ENCODE measurements at places on chromosomes 3 and 15.

DNA sequence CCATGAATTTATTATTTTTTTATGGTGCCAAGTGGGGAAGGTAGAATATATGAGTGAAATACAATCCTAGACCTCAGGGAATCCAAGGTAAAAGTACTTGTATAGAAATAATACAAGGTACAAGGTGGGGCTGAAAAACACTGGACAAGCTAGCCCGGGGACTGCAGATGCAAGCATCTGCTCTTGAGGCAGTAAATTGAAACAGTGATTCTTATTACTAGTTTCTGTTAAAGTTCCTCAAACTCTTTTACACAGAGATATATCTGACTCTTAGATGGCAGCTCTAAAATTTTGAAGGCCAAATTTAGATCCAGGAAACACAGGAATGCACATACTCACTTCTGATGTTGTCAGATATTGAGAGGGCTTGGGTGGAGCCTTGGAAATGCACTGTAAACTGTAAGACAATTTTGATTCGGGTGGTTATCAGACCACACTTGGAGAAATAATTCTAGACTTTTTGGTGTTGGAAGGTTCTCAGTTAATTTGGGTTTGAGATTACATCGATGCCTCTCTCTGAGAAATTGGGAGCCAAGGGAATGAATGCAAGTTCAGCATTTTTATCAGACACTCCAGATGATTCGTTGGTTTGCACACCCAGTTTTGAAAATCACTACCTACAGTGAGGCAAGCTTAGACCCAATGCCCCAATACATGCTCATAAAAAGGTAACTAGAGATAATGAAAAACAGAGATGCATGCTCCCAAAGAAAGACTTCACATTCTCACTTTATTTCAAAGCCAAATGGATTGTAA is 7.3 kb downstream of the TP63 start:
- DNase-seq: no peak

- DNase-seq: no peak
Measured at GRCh38 chr3:8444883-8445282, 56.7 kb upstream of the LMCD1 start.

- no peak for DNase-seq
Measured at GRCh38 chr3:64053117-64053516, 29.8 kb upstream of the PSMD6 start.

DNA sequence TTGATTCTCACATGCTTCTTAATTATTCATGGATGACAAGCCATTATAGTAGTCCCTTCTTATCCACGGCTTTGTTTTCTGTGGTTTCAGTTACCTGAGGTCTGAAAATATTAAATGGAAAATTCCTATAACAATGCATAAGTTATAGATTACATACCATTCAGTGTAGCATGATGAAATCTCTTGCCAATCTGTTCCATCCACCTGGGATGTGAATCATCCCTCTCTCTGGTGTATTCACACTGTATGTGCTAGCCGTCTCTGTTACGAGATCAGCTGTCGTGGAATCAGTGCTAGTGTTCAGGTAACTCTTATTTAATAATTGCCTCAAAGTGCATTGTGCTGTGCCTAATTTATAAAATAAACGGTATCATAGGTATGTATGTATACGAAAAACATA is 5.2 kb downstream of the WDR5B start:
- DNase-seq: no peak

DNA sequence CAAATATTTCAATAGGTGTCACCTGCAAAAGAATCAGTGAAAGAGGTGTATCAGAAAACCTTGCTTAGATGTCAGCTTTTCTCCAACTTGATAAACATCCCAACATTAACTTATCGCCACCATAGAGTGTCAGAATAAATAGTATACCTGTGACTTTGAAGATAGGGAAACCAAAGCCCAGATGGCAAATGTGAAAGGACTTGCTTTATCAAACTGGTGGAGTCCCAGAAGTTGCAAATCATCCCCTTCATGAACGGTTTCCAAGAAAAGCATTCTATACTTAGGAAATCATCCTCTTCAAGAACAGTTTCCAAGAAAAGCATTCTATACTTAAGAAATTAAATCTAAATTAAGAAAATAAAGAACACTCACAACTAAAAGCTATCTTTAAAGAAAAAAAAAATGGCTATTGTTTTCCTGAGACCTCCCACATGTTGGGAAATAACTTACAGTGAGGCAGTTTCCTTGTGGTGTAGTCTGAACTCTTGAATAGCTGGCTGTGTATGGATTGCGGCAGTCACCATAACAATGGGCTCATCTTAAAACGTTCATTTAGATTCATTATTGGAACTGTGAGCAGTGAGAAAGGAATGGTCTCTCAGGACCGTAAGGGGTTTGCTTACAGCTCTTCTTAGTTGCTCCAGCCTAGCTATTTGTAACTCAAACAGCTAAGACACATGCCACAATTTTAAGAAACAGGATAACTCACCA is 56.5 kb downstream of the GHSR start:
- DNase-seq: no peak

DNA sequence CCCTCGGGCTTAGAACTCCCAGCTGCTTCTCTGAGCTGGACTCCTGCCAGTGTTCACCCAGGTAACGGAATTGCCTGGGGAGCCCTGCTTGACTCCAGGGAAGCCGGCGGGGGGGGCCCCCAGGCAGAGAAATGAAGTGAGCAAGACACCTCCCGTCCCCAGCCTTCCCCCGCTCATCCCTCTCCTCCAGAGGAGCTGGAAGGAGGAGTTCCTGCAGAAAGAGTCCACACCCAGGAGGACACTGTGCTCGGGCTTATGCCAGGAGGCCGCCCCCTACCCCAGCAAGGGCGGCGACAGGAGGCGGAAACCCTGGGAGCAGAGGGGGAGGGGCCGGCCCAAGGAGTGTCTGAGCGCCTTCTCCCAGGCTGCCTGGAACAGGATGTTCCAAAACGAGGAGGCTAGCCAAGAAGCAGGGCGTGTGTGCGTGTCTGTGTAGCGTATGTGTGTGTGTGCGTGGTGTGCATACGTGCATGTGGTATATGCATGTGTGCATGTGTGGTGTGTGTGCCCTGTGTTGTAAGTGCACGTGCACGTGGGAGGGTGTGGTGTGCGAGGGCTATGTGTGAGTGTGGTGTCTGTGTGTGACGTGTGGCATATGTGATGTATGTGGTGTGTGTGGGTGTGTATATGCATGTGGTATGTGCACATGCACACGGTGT is 511.3 kb downstream of the SHQ1 start:
- DNase-seq: no peak

GRCh38 chr3:99472385-99472784 is 166.0 kb upstream of the COL8A1 start:
- no peak for DNase-seq

DNA sequence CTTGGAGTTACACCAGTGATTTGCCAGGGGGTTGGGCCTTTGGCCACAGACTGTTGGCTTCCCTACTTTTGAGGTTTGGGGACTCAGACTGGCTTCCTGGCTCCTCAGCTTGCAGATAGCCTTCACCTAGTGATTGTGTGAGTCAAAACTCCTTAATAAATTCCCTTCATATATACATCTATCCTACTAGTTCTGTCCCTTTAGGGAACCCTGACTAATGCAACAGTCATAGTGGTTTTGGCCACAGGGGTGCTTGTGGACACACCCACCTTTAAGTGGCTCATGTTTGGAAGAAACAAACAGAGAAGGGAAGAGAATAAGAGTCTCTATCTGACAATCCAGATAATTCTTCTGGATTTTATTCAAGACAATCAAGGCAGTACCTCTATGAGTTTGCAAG is 457.7 kb downstream of the EPHA3 start:
- DNase-seq: no peak

DNA sequence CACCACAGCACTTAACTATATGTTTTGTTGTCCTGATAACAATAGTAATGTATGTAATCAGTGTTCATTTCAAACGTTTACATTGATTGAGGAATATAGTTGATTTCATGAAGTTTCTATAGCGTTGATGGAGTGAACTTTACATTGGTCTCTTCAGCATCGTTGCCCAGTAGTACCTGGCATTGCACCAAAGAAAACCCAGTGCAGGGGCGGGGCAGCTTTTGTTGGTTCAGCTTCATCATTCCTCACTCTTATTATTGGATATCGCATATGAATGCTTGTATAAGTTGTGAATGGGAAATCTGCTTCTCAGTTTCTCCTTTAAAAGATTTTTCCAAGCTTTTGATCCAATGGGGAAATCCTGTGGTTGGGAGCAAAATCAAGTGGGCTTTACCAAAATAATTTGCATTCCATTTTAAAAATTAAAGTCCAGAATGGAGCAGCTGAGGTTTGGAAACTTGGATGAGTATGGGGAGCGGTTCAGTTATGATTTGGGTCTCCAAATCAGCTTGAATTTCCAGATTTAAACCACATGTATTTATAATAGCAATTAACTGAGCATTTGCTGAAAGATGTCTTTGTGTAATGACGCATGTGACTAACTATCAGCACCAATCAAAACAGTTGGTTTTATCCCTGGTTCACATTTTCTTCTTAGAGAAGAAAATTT is 213.7 kb downstream of the ALCAM start:
- no peak for DNase-seq

DNA sequence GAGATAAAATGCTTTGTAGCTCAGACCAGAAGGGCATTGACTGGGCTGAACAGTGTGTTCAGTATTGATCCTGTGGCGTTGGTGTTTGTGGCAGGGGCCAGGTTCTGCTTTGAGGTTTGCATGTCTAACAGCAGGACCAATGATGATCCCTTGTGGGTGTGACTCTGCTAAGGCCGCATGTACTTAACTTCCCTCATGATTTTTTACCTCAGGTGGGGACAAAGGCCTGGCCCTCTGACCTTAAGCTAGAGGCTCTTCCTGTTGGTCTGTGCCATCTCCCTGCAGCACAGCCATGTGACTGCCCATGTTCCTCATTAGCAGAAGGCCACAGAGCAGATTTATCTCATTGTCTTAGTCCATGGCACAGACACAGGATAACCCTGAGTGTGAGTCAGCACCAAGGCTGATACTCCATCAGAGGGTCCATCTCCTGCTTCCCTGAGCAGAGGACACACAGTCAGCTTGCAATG is 34.3 kb upstream of the BSN start:
- no peak for DNase-seq

DNA sequence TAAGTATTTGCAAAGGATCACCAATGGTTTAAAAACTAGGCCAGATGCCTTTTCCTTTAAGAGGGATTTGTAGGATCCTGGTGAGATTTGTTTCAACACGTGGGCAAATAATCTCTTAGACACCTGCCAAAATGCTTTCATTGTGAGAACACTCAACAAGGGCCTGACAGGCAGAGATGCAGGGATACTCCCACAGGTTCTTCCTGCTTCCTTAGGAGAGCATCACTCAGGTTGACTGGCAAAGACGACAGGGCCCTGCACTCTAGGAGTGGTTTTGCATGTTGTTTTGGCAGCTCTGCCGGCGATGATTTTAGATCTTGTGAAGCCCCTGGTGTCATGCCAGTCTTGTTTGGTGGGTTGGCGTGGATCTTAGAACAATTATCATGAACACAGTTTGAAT is 184.5 kb downstream of the NR1D2 start:
- no peak for DNase-seq

DNA sequence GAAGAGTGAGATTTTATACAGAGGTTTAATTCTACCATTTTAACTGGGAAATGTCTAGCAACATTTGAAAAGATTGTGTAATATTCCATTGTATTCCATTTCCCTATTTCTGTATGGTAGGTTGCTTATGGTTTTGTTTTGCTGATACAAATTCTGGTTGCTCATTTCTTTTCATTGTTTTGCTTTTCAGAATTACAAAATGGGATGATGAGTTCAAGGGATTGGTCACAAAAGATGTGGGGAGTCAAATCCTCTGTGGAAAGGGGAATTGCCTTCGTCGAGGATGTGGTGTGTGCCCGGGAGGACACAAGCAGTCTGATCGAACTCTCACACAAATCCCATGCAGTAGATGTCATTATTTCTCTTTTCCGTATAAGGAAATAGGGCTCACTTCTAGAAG is 18.3 kb downstream of the SLCO3A1 start:
- DNase-seq: no peak

GRCh38 chr15:54515664-54516582 is 537.7 kb downstream of the UNC13C start:
- DNase-seq: no peak

GRCh38 chr15:87045746-87046145 is 966.1 kb downstream of the AGBL1 start:
- DNase-seq: no peak

DNA sequence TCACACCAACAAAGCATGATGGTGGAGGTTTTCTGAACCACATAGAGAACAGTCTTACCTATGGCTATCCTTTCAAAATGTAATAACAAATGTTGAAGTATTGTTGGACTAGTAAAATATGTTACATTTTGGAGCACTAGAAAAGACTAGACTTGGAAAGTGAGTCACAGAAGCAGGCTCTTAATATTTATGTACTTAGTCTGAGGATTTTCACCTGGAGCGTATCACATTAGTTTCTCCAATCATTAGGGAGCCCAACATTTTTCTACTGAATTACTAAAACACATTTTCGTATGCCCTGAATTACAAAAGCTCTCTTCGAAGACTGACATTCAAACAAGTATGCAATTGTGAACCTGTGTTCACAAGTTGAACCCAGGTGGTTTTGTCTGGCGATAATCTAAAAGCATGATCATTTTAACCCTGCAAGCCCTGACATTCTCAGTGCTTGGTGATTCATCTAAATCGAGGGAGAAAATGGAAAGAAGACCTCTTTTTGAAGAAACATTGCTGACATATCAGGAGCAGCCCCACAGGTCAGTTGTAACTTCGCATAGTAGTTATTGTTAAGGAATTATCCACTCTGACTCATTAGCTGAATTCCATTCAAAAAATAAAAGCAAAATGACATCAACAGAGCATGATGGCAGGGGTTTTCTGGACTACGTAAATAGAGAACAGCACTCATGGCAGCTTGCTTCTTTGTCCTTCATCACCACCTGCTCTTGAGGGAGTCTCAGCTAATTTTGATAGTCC is 679.8 kb upstream of the NECTIN3 start:
- no peak for DNase-seq

GRCh38 chr3:45425237-45425933 is 37.0 kb downstream of the LARS2 start:
- no peak for DNase-seq

DNA sequence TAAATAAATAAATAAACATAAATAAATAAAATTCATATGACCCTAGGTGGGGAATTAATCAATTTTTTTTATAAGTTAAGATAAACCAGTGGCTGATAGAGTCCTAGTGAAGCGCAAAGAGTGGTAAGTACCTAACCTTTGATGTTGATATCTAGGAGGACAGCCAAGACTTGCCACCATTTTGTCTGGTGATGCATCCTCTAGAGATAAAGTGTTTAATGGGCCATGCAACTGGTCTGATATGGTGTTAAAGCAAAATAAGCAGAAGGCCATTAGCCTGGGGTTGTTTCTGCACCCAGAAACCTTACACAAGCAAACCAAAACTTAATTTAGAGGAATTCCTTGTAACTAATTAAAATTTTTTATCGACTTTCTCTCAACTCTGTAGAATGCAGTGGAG is 9.6 kb upstream of the USP8 start:
- no peak for DNase-seq

DNA sequence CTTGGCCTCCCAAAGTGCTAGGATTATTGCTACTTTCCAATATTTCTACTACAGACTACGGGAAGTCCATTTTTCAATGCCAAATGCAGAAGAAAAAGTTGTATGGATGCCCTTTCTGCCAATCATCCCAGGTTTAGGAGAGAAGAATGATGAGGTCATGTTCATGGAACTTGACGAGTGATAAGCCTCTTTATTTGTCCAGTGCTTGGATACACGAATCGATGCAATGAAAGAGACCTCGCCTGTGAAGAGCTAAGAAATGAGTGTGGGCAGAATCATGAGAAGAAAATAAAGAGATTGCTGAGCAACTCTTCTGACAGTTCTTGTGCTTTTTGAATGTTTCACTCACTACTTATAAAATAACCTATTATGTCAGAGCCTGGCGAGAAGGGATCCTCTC is 996 bp upstream of the SLC28A1 start:
- DNase-seq: no peak
